ENCODE measurements at places on chromosomes 11 and 22.

GRCh38 chr11:120694726-120695125 is 183.2 kb downstream of the GRIK4 start:
- no peak for DNase-seq

DNA sequence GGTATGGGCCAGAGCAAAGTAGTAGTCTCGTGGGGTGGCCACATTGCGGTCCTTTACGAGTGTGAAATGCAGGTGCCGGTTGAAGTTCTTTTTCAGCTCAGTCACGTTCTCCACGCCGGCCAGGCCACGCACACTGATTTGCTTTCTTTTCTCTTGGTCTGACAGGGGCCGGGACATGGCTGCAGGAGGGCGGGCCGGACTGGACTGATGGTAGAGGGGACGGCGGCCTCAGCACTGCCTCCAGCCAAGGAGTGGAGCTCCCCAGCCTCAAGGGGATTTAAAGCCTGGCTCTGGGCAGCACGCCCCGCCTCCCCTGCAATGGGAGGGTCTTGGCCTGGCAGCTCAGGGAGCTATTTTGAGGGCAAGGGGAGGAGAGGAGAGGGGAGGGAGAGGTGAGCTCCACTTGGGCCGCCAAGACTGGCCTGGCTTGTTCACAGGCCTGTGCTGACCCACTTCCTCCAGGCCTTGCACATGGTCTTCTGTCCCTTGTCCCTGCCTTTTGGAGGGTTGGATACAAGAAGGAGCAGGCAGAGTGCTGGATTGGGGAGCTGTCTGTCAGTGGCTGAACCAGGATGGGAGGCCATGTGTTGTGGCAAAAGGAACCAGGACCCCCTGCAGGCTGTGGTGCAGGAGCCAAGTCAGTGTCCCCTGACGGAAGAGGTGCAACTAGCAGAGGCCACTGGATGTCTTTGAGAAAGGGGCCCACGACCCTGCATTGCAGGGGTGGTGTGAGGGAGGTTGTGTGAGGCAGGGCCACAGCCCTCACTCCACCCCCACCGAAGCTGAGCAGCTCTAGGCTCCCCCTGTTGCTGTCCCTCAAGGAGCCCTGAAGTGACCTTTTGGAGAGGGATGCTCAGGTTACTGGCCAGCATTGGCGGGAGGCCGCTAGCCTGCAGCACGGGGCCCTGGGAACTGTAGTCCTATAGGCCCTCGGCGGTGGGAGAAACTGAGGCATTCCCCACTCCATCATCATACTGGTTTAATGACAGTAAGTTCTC is at the start of gene PYGM:
Gene PYGM, minus strand, starts transcription at position 253 of the 998 bp plus-strand sequence. Its CDS starts 76 bp downstream, at position 177.
- DNase-seq = no peak

DNA sequence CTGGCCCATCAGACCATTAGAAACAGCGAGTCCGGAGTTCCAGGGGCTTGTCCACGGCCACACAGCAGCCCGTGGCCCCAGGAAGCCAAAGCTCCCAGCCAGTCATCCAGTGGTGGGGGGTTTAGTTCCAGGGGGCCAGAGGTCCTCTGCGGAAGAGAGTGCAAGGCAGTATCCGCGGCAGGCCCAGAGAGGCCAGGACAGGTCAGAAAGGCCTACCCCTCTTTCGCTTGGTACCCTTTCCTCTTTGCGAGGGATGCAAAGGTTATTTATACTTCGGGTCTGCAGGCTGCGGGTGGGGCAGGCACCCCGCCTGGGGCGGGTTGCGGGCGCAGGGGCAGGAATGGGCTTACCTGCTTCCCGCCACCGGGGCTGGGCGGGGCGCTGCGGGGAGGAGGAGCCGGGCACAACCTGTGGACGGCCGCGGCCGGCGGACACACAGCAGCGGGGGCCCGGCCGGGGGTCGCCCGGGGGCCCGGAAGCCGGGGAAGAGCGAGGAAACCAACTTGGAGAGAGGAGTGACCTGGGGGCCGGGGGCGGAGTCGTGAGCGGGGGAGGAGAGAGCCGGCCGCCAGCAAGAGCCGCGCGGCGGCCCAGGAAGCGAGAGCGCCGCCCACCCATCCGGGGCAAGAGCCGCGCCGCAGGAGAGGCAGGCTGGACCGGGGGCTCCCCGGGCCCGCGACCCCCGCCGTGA is at the start of gene SH3BP1:
Gene SH3BP1, plus strand, starts transcription at position 600 of the 691 bp plus-strand sequence. CDS start 119 bp downstream, outside the sequence.
- no peak for DNase-seq

GRCh38 chr11:2804701-2805387 is 80.7 kb downstream of the CDKN1C start:
- DNase-seq = no peak

DNA sequence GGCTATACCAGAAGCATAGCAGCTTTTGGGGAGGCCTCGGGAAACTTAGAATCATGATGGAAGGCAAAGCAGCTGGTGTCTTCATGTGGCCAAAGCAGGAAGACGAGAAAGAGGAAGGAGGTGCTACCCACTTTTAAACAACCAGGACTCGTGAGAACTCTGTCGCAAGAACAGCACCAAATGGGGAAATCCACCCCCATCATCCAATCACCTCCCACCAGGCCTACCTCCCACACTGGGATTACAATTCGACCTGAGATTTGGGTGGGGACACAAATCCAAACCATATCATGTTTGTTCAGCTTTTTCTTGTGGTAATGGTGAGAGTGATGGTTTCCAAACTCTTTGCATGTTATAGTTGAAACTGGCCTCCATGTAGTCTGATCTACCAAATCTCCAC is 32.5 kb upstream of the OR10D3 start:
- DNase-seq = no peak

GRCh38 chr11:82041764-82042163 is 691.9 kb downstream of the FAM181B start:
- no peak for DNase-seq

DNA sequence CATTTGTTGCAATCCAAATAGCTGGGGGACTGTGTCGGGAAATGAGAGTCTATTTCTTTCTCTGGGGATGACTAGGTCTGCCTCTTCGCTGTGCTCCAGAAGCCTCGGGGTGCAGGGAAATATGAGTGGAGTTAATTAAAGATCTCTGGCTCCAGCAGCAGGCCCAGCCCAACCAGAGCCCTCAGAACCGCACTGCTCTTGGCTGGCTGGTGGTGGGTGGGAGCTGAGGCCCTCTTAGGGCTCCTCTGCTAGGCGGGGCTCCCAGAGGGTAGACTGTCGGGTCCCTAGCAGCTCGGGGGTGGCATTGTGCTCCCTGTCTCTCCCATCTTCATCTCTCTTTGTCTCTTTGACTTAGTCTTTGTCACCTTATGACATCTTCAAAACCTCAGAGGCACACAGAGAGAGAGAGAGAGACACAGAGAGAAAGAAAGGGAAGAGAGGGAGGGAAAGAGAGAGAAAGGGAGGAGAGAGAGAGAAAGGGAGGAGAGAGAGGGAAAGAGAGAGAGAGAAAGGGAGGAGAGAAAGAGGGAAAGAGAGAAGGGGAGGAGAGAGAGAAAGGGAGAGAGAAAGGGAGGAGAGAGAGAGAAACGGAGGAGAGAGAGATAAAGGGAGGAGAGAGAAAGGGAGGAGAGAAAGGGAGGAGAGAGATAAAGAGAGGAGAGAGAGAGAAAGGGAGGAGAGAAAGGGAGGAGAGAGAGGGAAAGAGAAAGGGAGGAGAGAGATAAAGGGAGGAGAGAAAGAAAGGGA is 20.2 kb downstream of the MPPED1 start:
- no peak for DNase-seq

- DNase-seq = no peak
These were observed 374.6 kb upstream of the B3GAT1 start for GRCh38 chr11:134786636-134787035.

- no peak for DNase-seq
These were observed 8.8 kb downstream of the CASTOR1 start for GRCh38 chr22:30280505-30280904.

- no peak for DNase-seq
These were observed 687 bp upstream of the ARSA start for GRCh38 chr22:50628543-50629134.

GRCh38 chr22:47030881-47031627 is 268.6 kb downstream of the TBC1D22A start:
- no peak for DNase-seq

- no peak for DNase-seq
These were observed 14.1 kb downstream of the WT1 start for GRCh38 chr11:32420937-32421901.

DNA sequence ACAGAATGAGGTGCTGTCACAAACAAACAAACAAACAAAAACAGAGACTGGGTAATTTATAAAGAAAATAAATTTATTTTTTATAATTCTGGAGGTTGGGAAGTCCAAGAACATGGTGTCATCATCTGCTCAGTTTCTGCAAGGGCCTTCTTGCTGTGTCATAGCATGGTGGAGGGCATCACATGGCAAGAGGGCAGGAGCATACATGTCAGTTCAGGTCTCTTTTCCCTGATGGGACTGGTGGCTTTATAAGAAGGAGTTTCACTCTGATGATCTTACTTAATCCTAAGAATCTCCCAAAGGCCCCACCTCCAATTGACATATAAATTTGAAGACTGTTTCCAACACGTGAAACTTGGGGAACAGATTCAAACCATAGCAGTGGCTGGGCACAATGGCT is 135.7 kb downstream of the NECTIN1 start:
- DNase-seq = no peak

GRCh38 chr11:68756171-68756766 is 4.9 kb upstream of the TESMIN start:
- DNase-seq = no peak

DNA sequence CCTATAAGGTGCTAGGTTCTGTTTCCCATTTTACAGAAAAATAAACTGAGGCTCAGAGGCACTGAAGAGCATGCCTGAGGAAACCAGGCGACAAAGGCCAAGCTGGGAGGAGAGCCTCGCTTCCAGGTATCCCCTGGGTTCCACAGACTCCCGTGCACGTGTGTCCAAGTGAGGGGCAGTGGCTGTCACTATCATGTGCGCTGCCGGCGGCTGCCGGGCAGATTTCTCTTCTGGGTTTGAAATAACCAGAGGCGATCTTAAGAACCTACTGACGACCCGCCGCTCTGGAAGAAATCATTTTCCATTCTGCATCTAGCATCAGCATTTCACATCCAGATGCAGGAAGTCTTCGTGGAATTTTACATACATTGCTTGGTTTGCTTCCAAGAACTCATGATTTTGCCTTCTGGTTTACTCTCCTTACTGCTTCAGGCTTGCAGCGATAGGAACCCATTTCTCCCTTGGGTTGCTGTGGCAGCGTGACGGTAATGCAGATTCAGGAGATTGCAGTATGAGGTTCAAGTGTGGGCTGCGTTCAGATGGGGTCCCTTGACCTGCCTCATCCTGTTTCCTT is 28.6 kb downstream of the ARHGAP8 start:
- DNase-seq = no peak

DNA sequence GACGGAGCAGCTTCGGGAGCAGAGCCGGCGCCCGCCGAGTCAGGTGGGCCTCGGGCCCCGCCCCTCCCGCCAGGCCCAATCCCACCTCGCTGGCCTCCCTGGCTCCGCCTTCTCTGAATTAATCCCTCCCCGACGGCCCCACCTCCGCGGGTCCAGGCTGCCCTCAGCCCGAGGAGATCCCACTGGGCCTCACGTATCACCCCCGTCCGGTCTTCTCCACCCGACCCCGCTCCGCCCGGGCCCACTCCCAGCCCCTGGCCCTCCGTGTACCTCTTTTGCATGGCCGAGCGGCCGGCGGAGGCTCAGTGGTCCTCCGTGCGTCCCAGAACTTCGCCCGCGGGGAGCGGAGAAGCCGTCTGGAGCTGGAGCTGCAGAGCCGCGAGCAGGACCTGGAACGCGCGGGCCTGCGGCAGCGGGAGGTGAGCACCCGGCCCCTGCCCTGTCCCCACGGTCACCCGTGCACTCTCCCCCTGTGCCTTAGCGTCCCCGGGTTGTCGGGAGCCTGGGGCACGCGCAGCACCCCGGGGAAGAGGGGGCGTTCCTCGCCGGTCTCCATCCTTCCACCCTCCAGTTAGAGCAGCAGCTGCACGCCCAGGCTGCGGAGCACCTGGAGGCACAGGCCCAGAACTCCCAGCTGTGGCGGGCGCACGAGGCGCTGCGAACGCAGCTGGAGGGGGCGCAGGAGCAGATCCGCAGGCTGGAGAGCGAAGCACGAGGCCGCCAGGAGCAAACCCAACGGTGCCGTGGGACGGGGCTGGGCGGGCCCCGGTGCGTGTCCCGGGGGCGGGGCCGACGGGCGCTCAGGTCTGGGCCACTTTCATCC is 2.2 kb upstream of the CD151 start:
- DNase-seq = no peak

GRCh38 chr11:65856689-65857499 is 1.1 kb downstream of the CFL1 start:
- DNase-seq = no peak

GRCh38 chr11:109864834-109865547 is 228.2 kb upstream of the ZC3H12C start:
- DNase-seq = peak; percentile 7

- DNase-seq = no peak
These were observed 23.6 kb downstream of the RPS6KA4 start for GRCh38 chr11:64382586-64382985.

DNA sequence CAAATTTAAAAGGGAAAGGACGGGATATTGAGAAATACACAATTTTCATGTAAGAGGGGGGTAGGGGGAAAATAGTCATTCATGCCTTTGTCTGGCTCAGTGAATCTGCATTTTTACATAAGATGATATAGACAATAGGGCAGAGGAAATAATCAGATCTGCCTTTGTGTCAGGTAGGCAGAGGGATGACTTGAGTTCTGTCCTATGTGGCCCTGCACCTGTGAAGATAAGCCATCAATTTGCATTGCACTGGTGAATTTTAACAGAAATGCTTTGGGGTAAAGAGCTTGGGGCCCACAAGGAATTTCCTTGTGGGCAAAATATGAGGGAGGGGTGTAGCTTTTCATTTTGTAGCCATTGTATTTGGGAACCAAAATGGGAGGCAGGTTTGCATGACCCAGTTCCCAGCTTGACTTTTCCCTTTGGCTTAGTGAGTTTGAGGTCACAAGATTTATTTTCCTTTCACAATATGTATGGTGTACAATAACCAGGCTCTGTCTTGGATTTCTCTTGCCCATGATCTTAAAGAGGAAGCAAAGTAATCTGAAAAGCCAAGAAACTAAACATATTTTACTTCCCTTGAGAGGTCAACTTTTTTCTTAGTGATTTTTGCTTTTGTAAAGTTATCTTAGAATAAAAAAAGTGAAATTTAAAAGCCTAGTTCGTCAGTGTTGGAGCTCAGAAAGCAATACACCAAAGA is 77.7 kb upstream of the SORL1 start:
- no peak for DNase-seq

GRCh38 chr11:36620246-36620645 is 22.2 kb upstream of the RAG2 start:
- DNase-seq = no peak

GRCh38 chr11:45527898-45528297 is 137.5 kb downstream of the CHST1 start:
- DNase-seq = no peak
